ENCODE measurements at places on chromosomes 16 and 17.

GRCh38 chr16:23258919-23259237 is 43.2 kb upstream of the SCNN1B start:
- no peak for DNase-seq

DNA sequence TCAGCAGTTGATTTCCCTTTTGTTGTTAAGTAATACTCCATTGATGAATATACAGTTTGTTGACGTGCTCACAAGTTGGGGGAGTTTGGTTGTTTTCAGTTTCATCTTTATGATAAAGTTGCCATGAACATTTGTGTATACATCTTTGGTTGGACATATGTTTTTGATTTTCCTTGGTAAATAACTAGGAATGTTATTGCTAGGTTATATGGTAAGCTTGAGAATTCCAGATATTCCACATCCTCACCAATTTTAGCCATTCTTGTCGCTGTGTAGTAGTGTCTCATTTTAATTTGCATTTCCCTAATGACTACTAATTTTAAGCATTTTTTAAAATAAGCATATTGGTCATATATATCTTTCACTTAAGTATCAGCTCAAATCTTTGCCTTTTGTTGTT is 55.0 kb upstream of the RASL10B start:
- DNase-seq: no peak

GRCh38 chr16:75787440-75787839 is 61.1 kb upstream of the CPHXL start:
- DNase-seq: no peak

GRCh38 chr17:51627779-51628178 is 367.4 kb downstream of the UTP18 start:
- no peak for DNase-seq

GRCh38 chr16:55949518-55949917 is 74.3 kb upstream of the CES5A start:
- DNase-seq: no peak

GRCh38 chr16:57424583-57424982 is 20.0 kb downstream of the CCL17 start:
- DNase-seq: no peak

DNA sequence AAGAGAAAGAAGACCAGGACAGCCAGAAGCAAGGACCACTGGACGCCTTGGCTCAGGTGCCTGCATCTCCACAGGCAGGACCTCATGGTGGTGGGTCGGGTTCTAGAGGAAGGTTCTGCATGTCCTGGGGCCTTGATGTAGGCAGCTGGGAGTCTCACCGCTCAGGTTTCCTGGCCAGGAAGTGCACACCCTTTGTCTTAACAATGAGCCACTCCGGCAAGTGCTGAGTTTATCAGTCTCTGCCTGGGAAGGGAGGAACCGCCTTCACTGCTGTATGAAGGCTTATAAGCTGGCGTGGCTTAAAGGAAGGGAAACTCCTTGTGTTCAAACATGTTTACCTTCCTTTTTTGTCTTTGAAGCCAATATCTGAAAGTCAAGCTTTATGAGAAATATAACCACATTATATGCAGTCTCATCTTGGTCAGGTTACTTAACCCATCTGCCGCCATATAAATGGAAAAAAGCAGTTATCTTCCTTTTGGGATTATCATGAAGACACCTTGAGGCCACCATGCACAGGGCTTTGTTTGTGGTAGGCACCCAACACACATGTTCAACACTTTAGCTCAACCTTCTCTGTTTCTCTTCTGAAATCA is at the start of gene ST6GALNAC1:
TSS of gene ST6GALNAC1 (minus strand) at position 205 of the 596 bp plus-strand sequence. CDS start at position 86, 119 bp downstream.
- DNase-seq: no peak

- DNase-seq: no peak
Measured at GRCh38 chr17:81294512-81295030, 536 bp downstream of the SLC38A10 start.

GRCh38 chr16:27729516-27730304 is 179.8 kb downstream of the KATNIP start:
- DNase-seq: no peak

DNA sequence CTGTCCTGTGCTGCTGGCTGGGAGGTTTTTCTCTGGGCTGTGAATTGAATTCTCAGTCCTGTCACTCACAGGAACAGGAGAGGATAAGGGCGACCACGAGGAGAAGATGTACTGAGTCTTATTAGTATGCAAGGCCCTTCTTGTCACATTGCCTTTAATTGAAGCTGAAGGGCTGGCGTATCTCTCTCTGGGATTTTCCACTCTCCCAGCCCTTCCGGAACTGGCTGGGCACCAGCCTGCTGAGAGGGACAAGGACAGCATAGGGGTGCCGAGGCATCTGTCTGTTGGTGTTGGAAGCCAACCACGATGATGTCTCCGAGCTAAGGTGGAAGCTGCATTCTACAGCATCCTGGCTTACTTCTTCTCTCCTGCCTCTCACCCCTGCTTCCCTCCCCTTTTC is 33.2 kb downstream of the GPRC5B start:
- DNase-seq: no peak

DNA sequence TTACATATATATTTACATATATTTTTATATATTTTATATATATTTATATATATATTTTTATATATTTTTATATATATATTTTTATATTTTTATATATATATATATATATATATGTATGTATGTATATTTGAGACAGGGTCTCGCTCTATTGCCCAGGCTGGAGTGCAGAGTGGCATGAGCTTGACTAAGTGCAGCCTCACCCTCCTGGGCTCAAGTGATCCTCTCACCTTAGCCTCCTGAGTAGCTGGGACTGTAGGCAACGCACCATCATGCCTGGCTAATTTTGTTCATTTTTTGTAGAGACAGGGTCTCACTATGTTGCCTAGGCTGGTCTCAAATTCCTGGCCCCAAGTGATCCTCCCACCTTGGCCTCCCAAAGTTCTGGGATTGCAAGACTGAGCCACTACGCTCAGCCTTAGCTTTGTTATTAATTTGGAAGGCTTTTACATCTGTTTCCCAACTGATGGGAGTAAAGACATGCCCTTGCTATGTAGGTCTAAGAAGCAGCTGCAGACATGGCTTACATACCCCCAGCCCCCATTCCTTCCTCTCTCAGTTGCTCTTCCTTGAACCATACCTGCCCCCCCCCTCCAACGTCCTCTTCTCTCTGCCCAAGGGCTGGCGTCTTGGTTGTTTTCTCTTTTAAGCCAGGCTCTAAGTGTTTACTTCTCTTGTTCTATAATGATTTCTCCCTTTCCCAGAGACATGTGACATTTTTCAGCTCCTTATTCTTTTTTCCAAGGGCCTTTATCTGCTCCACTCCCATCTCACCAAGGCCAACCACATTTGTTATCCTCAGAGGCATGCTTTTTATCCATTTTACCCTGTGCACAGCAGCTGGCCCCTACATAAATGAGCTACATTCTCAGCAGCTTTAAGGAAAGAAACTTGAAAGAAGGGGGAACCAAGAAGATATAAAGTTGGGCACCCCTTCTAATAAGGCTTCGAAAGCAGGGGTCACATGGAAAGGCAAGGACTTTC is 64.2 kb upstream of the ATF7IP2 start:
- no peak for DNase-seq

DNA sequence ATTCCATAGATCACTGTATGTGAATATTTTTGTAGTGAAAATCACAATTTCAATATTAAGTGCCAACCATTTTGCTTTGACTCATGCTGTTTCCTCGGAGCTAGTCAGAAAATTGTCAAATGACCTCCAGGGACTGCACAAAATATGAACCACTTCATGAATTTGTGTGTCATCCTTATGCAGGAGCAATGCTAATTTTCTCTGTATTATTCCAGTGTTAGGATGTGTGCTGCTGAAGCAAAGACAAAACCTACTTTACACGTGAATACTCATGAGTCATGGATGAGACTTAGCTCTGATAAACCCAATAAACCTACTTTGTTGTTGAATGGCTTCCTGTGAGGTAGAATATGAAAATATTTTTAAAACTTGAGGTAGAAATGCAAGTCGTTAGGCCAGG is 65.2 kb downstream of the SHCBP1 start:
- DNase-seq: no peak

DNA sequence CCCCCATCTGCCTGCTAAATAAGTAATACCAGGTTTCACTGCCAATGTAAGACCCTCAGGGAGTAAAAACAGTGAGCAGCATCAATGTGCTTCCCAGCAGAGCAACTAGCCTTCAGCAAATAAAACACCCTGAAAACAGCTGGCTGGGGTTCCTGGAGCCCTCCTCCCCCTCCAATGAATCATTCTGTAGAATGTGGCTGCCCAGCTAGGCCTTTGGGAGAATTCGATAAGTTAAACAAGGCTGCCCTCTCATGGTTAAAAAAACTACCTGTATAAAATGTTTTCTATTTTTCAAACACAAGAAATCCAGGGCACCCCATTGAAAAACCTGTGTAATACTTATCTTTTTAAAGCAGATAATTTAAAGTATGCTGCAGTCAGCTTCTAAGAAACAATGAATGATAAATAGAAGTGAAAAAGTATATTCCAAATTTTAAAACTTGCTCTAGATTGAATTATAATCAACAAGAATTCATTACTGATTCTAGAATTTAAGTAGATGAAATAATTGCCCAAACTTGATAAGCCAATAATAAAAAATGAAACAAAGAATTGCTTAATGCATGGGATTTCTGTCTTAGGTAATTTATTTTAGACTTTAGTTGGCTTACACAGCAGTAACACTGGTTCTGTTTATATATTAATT is 9.4 kb upstream of the TOM1L1 start:
- peak; percentile 67 for DNase-seq

DNA sequence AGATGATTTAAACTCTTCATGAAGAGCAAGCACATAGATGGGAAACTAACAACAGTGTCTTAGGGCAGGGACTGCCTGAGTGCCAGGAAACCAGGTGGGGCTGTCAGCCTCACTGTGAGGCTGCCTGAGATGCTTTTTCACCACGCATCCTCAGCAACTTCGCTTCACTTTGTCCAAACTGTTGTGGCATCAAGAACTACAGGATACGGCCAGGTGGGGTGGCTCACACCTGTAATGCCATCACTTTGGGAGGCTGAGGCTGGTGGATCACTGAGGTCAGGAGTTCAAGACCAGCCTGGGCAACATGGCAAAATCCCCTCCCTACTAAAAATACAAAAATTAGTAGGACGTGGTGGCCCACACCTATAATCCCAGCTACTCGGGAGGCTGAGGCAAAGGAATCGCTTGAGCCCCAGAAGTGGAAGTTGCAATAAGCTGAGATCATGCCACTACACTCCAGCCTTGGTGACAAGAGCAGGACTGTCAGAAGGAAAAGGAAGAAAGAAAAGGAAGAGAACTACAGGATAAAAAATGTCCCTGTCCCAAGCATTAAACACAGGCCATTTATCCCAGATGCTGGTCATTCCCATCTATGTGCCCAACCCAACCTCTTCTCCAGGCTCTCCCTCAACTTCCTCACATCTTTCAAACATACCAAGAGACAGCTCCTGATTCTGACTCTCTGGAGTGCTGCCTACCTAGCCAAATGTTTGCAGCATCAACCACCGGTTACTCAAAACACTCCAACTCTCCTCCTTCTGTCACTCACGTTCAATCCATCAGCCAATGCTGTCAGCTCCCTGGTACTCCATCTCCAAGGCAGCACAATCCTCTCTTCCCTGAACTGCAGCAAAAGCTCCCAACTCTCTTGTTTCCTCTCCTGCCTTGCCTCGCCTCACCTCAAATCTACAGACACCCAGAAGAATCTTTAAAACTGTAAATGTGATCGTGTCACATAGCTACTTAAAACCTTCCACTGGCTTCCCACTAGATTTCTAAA is 1.6 kb downstream of the EIF4A3 start:
- DNase-seq: no peak

- DNase-seq: no peak
Measured at GRCh38 chr16:6279286-6279685, 1053.4 kb upstream of the RBFOX1 start.

- no peak for DNase-seq
Measured at GRCh38 chr17:40726919-40727318, 23.4 kb upstream of the KRT24 start.

DNA sequence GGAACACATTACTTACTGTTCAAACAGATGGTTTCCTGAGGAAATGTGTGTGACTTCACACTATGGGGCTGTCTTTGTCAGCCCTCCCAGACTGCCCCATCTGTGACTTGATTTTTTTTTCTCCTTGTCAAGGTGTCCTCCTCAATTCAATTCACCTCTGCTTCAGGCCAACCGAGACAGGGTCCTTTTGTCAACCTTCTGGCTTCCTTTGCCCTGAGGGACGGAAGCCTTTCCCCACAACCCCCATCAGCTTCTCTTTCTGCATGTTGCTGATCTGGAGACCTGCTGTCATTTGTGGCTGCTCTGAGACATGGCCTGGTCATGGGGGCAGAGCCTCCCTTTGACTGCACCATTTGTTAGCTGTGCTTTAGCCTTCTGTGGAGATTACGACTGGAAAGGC is 21.3 kb upstream of the RGS9 start:
- no peak for DNase-seq

- DNase-seq: no peak
Measured at GRCh38 chr16:85029408-85029784, 1.8 kb downstream of the KIAA0513 start.

GRCh38 chr16:8567355-8568230 is 22.7 kb downstream of the TMEM114 start:
- peak; percentile 82 for DNase-seq

DNA sequence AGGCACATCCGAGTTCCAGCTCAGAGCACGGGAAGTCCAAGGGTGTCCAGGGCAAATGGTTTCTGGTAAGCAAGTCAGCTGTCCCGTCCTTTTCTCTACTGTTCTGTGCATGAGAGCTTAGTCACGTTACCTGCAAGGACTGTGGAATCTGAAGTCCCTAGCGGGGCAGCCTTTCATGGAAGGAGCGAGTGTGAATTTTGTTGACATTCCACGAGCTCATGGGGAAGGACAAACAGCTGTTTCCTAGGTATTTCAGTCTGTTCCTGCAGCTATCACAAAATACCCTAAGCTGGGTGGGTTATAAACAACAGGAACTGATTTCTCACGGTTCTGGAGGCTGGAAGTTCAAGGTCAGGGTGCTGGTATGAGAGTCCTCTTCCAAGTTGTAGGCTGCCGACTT is 109.2 kb downstream of the SDR42E1 start:
- DNase-seq: no peak

GRCh38 chr16:31225193-31225592 is 8.3 kb upstream of the PYDC1 start:
- no peak for DNase-seq

GRCh38 chr17:6753546-6753945 is 2.3 kb upstream of the XAF1 start:
- DNase-seq: no peak

DNA sequence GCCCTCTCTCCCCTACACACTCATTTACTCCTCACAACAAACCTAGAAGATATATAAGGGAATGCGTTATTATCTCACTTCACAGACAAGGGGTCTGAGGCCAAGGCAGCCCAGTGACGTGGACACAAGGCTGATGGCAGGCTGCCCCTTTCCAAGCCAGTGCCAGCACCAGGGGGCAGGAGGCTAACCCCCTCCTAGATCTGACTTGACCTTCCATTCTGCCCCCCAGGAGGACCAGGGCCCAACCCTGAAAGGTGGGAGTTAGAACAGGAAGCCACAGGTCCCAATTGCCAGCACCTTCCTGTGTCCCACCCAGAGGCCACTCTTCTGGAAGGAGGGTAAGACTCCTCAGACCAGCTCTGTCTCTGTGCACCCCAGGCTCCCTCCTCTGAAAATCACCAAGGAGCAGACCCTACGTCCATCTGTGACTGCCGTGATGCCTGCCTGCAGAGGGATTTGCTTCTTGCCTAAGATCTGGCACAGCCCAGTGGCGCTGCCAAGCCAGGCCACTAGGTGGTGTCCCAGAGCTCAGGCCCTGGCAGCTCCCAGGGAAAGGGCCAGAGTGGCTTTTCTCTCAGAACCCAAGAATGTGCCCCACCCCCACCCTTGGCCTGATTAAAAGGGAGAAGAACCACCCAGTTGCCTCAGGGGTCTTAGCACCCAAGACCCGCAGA is 42.4 kb upstream of the MRPS23 start:
- DNase-seq: peak; percentile 91

All from right forelimb (tissue), 1 donor.